ENCODE measurements at places on chromosomes 5 and 9.

DNA sequence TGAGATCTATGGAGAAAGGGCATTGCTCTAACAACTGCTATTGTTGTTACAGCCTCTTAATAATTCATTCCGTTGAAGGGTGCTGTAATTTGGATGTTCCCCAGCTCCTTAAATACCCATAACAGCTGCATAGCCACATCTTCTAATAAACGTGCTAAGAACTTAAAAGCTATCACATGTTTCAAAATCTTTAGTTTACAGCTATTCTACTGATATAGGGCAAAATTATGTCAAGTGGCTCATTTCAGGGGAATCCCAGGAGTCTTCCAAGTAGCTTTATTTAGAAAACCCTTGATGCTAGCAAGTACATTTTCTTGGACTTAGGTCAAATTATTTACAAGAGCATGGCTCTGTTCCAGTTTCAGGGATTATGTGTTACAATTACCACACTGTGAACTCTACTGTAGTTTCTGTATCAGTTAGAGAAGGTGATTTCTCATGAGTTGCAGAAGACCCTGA, 990.4 kb upstream of the ACO1 start:
- no peak for DNase-seq

- no peak for DNase-seq
Observed at GRCh38 chr9:82038897-82039296, 50.3 kb downstream of the SPATA31D1 start.

DNA sequence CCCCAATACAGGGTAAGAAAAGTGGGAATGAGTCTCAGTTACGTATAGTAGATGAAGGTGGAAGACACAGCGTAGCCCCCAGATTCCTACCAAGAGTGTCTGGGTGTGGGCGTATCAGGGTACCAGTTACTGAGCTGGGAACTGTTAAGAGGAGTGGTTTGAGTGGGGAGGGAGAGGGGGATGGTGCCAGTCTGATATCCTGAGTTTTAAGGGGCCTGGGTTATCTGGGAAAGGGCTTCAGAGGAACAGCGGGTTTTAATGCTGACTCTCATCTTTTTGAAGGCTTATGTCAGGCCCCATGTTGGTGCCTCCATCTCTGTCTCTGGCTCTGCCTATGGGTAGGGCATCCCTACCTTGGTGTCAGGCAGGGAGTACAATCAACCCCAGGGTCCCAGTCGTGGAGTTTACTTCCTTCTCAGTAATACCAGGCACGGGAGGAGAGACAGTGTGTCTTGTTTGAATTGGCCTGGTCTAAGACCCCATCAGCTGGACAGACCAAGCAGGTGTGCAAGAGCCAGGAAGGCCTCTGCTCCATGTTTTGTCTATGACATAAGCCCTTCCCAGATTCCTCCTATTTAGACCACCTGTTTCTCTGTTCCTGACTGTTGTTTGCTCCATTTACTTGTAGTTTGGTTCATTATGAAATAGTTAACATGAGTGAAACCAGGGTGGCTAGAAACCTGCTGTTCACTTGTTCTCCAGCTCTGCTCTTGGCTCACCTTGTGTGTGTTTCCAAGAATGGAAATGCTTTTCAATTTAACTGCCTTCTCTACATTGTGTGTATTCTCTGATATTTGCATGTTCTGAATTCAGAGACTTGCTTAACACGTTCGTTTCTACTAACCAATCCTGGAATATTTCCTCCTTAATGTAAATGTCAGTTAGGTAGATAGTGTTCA, 125.6 kb downstream of the DAB2IP start:
- DNase-seq = no peak

GRCh38 chr5:176789873-176790615, 20.3 kb upstream of the UNC5A start:
- DNase-seq = no peak

DNA sequence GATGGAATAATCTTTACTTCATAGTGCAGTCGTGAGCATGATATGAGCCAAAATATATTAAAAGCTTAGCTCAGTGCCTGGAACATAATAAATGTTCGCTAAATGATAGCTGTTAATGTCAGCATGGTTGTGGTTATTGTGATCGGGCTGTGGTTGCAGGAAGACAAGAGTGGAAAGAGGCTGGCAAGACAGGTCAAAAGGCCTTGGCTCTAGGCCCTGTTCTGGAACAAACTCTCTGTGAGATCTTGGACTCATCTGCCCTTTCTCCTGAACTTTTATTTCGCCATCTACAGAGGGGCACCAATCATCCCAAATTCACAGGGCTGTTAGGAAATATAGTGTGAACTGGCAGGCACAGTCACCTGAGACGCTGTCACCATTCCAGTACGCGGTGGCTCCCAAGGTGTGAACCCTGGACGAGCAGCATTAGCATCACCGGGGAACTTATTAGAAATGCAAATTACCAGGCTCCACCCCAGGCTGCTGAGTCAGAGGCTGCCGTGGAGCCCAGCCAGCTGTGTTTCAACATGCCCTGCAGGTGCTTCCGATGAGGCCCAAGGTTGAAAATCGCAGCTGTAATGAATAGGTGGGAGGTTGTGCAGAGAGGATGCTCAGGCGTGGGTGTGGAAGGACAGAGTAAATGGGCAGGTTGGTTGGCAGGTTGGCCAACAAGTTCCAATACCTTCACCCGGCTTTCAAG, 50.2 kb upstream of the SAP30L start:
- DNase-seq = no peak

GRCh38 chr5:128596071-128596470, 58.0 kb upstream of the FBN2 start:
- DNase-seq = no peak

GRCh38 chr9:27059907-27060306, 49.1 kb upstream of the TEK start:
- no peak for DNase-seq

GRCh38 chr5:102229685-102230084, 66.4 kb downstream of the SLCO4C1 start:
- no peak for DNase-seq

DNA sequence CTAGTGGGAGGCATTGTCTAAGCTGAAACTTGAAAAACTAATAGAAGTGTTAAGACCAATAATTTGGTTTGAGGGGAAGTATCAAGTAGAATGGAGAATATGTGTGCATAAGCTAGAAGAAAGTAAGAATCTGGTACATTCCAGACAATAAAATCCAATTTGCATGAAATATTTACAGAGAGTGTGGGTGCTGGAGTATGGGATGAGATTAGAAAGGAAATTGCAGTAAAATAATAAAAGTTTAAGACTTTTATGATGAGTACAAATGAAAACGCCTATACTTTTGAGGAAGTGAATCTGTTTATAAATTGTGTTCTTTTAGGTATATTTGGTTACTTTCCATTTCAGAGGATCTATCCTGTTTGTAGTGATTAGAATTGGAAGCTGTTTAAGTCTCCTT, 165.4 kb upstream of the TNC start:
- no peak for DNase-seq
